ENCODE measurements at places on chromosomes 5 and 9.

GRCh38 chr9:26244661-26245451 is 566.6 kb upstream of the TUSC1 start:
- DNase-seq: no peak

GRCh38 chr5:136053336-136054141 is 24.8 kb downstream of the TGFBI start:
- no peak for DNase-seq

DNA sequence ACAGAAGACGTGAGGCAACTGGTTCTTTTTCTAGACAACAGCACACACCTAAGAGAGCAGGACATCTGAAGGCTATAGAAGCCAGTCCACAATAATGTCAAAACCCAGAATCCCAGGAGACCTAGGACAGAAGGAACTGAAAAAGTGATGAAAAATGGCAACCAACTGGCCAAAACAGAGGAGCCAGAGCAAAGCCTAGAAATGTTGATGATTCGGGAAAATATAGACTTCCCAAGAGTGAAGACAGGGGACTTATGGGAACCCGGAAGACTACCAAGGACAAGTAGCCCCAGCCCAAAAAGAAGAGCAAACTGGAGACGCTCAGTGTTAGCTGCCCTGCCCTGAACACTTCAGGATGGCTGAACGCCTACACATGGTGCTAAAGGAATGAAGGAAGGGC is 43.4 kb upstream of the ZNF366 start:
- DNase-seq: no peak

- DNase-seq: no peak
Observed at GRCh38 chr5:25618821-25619220, 974.0 kb upstream of the CDH10 start.

DNA sequence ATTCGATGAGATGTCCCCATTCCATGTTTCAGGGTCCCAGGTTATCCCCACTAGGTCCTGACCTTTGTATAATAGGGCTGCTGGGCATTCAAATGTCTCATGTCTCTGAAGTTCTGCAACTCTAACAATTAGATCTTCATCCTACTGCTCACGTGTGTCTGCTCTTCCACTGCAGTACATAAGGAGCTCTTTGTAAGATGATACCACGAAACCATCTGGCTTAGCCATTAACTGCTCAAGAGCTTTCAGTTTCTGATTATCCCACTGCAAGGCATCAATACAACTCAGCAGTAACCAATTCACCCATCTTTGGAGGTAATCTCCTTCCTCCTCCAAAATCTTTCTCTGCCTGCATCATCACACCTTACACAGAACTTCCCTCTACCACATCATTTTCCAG is 49.9 kb upstream of the PPP2CA start:
- no peak for DNase-seq

DNA sequence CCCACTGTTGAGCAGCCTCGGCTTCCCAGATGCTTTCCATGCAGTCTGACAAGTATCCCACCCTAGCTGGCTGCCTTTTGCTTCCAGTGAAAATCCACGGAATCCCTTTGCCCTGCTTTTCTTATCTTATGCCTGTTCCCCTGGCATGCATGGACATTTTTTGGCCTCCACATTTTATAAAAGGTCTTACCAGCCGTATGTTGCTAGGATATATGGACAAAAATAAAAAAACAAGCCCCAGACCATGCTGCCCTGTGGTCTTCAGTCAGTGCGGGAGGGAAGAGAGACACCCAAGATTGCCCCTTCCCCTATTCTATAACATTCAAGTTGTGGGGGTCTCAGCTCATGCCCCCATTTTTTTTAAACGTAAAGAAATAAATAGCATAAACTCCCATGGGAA is 129.6 kb downstream of the COL23A1 start:
- DNase-seq: no peak

GRCh38 chr9:137445930-137446431 is 4.8 kb upstream of the ENTPD8 start:
- no peak for DNase-seq

GRCh38 chr9:84990416-84990815 is 320.9 kb downstream of the NTRK2 start:
- no peak for DNase-seq

GRCh38 chr5:14830210-14831005 is 41.2 kb downstream of the ANKH start:
- DNase-seq: no peak

DNA sequence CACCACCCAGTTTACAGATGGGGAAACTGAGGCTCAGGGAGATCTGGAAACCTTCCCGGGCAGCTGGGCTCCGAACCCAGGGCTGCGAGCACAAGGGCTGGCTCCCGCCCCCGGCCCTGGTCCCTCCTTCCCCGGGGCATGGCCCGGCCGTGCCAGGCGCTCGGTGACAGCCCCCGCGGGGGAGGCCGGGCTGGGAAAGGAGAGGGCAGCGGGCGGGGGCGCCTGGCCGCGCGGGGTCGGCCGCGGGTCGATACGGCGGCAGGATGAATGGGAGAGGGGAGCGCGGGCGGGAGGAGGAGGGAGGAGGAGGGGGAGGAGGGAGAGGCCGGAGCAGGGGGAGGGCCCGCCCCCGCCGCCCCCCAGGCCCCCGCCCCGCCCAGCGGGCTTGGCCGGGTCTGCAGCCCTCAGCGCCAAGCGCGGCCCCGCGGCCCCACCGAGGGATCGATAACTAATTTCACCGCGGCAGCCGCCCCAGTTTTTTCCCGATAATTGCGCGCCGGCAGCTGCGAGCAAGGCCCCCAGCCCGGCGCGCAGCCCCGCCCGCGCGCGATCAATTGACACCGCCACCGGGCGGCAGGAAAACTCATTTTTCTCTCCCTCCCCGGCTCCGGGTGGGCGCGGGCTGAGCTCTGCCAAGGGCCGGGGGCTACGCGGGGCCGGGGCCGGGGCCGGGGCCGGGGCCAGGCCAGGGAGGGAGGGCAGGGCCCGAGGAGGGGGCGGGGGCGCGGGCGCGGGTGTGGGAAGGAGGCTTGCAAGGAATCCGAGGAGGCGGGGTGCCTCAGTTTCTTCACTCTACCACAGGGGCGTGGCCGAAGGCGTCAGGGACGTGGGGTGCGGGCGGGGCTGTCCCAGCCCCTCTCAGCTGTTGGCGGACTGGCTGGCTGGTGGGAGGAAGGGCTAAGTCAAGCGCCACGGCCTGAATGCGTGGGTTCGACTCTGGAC is 52.1 kb downstream of the C9orf50 start:
- no peak for DNase-seq

DNA sequence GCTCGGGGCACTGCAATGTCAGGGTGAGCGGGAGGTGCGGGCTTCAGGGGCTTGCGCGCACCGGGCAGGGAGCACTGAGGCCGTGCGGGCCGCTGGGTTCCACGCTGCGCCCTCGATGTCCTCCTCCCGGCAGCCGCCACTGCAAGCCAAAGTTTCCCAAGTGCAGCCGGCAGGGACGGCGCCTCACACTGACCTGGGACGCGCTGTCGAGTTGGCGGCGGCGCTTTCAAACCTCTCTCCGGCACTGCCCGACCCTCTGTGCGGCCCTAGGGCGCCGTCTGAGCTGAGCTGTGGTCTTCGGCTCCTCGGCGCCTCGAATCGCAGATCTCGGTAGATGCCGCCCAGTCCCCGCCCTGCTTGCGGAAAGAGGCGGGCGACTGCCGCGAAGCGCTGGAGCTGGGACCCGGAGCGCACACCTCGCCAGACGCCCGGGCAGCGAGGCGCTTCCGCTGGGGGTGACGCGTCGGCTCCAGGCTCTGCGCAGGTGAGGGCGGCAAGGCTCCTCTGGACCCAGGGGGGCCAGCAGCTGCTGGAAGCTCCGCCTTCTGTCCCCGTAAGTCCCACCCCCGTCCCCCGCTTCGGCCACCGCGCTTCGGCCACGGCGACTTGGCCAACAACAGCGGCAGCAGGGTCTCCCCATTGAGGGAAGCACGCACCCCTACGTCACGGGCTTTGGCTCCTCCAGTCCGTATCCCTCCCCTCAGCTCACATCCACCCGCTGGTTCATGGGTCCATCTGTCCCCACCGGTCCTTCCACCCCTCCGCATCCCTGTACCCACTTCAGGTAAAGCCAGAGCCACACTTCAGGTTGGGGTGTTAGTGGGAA is at the start of gene ANKRD34B:
Gene ANKRD34B, minus strand, starts transcription at position 320 of the 826 bp plus-strand sequence. CDS start 10,261 bp downstream, outside the sequence.
- no peak for DNase-seq

- DNase-seq: no peak
Observed at GRCh38 chr9:84138541-84138940, 157.9 kb downstream of the RMI1 start.

DNA sequence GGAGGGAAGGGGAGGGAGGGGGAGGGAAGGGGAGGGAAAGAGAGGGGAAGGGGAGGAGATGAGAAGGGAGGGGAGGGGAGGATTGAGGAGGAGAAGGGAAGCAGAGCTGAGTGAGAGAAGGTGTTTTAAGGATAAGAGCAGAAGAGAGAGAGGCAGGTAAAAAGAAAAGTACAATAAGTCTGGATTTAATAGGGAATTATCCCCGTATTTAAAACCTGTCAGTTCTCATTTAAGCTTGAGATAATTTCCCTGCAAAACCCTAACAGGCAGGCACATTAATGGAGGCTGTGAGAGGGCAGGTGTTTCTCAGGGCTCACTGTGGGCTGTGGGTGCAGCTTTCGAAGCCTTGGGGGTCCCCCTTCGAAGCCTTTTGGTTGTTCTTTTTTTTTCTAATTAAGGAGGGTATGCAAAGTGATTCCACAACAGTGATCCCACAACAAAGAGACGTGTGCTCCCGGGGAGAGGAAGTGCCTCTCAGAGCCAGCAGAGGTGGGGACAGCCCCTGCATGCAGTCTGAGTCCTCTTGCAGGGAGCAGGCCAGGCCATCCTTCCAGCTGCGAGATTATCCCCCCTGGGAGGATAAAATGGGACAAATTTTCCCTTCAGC is 317.9 kb upstream of the IRX1 start:
- no peak for DNase-seq

DNA sequence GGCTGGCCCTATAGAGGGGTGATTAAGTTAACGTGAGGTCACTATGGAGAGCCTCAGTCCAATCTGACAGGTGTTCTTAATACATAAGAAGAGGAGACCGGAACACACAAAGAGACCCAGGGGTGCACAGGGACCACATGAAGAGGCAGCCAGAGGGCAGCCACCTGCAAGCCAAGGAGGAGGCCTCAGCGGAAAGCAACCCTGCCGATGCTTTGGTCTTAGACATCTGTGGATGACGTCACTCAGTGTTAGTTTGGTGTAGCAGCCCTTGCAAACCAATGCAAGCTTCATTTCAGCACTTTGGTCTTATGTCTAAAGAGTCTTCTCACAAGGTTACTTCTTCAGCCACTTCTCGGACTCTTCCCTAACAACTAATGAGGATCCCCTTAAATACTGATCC is 47.6 kb upstream of the GRHPR start:
- DNase-seq: no peak

GRCh38 chr5:57513785-57514184 is 31.2 kb upstream of the ACTBL2 start:
- DNase-seq: no peak

GRCh38 chr9:88796947-88797346 is 194.3 kb upstream of the S1PR3 start:
- DNase-seq: no peak

DNA sequence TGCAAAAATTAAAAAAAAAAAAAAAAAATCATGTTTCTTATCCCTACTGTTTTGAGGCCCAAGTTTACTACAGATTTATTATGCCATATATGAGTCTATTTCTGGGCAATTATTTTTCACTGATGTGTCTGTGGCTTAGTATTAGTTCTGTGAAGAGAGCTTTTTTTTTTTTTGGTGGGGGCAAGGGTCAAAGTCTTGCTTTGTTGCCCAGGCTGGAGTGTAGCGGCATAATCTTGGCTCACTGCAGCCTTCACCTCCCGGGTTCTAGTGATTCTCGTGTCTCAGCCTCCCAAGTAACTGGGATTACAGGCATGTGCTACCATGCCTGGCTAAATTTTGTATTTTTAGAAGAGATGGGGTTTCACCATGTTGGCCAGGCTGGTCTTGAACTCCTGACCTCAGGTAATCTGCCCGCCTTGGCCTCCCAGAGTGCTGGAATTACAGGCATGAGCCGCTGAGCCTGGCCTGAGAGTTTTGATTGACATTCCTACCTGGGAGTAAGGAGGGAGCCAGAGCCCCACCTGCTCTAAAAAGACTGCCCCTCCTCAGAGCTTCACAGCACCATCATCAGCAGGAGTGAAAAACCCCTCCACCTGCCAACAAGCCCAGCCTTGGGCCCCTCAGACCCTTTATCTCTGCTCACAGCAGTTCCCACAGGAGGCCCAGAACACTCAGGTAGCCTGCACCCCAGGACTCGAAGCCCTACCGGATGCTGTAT is 36.1 kb upstream of the JADE2 start:
- DNase-seq: no peak

DNA sequence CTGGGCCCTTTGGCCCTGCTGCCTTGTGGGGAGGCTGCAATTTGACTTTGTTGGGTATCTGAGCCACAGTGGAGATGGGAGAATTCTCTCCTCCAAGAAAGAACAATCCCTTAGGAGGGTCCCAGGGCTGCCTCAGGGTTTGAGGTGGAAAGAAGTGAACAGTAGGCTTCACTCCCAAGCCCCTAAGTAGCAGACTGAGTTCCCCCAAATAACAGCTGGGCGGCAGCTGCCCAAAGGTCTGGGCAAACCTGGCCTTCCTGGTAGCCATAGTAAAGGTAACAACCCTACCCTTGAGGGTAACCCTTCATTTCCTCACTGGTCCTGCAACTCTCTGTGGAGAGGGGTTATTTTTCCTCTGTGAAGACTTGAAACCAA is 746 bp downstream of the RGS3 start:
- no peak for DNase-seq

- no peak for DNase-seq
Observed at GRCh38 chr5:73338256-73339050, 110.1 kb downstream of the FOXD1 start.

DNA sequence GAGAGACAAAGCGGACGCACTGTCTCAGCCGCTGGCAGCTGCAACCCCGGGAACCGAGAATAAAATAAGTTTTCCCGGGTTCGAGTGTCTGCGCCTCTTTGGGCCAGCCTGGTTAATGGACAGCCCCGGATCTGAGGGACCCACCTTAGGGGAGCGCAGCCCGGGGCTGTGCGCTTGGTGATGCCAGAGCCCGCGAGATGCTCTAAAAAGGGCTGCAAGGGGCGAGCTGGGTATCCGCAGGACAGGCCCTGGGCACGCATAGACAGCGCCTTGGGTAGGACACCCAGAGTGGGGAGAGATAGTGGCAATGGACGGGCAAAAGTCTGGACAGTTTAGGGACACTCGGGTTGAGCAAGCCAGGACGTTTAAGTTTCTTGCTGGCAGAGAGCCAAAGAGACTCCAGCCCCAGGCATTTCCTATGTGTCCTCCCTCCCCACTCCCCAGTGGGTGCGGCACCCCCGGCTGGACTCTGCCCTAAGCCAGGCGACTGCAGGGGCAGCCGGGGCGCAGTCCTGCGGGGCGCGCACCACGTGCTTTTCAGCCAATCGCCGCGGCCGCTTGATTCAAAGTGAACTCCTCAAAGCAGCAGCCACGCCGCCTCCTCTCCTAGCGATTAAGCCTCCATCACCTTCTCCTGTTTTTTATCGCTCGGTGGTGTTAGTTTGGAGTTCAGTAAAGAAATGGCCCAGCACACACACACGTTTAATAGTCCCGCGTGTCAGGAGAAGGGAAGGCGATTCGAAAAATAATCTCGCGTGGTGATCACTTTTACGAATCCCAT is 616 bp upstream of the ENC1 start:
- no peak for DNase-seq

DNA sequence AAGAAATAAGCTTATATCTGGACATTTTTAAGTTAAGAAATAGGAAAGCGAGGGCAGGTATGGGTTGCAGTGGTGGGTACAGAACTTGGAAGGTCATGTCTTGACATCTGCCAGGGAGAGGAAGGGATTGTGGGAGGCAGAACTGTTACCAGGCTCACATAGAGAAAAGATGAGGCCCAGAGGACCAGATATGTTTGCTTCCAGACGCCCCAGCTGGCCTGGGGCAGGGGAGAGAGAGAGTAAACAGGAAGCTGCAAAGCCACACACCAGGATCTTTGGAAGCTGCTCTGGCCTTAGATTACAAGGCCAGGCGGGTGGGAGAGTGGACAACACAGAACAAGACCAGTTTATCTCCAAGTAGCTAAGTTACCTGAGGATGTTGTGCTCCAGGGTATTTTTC is 71.2 kb downstream of the MARCHF11 start:
- no peak for DNase-seq
